H1 (cell line): ENCODE measurements at places on chromosomes 5 and 9. TPM values are rescaled to one million over a fixed set of nuclear protein-coding genes. Genes with fewer than 3 reads are reported as not detected.

- no peak for DNase-seq
Observed at GRCh38 chr5:175335691-175336090, 108.3 kb downstream of the DRD1 start.

GRCh38 chr5:124630767-124631704, 115.4 kb downstream of the ZNF608 start:
- no peak for DNase-seq

Gene PCYOX1L
- total RNA-seq, result 6.8 and 7.9 TPM in 2 replicates

DNA sequence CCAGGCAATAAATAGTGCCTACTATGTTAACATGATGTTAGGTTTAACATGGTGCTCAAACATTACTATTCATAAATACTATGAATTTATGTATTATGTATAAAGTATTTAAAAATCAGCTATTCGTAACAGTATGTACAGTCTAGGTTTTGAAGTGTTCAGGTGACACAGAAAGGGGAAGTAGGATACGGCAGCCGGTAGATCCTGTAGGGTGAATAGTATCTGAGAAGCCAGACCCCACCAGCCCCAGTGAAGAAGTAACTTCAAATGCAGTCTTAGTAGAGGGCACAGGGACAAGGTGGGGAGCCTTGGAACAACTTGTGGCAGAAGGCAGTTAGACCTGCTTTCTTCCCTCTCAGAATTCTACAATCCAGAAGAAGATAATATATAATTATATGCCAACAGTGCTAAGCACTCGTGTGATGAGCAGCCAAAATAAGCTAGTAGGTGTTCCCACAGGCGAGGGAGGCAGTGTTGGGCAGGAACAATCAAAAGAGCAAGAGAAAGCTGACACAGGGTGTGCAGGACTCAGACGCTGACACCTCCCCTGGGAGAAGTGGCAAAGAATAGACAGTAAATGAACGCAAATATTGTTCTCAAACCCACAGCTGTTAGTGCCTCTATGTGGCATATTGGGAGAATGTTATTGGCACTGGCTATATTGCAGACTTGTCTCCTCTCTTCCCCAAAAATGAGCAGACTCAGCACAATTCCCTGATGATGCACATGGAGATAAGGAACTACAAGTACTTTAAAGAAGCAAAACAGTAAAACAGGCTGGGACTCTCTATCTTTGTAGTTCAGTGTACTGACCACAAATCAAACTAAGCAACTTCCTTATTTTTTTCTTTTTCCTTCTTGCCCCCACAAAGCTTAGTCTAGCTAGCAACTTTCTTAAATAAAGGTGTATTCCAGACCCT, 4.6 kb downstream of the ZNF367 start:
- DNase-seq, result no peak

GRCh38 chr5:131180407-131180806, 9.7 kb downstream of the LYRM7 start:
- DNase-seq, result no peak

Gene MOB3B
- total RNA-seq, result 14.9 and 16.1 TPM in 2 replicates

Gene EIF4E1B
- 0.63 and 0.97 TPM in 2 replicates for total RNA-seq

Gene CCL21
- not detected in 2 replicates for total RNA-seq

DNA sequence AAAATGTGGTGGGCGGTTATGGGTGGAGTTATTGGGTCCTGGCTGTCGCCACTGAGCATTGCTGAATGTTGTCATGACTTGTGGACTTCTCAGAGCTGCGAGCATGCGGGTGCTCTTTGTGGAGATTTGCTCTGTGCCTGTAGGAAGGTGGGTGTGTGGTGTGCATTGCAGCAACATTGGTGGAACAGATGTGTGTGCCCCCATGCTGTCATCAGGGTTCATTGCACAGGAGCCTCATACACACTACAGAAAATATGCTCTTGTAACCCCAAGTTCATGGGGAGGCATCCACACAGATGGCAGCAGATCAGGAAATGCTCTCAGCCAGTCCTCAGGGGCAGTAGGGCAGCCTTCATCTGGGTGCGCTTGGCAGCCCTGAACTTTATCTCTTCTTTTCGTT, 55.9 kb upstream of the PHF2 start:
- DNase-seq, result no peak

Gene ZNF346
- 19.9 and 20.2 TPM in 2 replicates for total RNA-seq

Gene SPOCK1
- total RNA-seq, result 14.0 and 18.1 TPM in 2 replicates

GRCh38 chr5:90612919-90613318, 54.3 kb downstream of the ADGRV1 start:
- DNase-seq, result no peak

- no peak for DNase-seq
Observed at GRCh38 chr5:90134892-90135291, 274.7 kb downstream of the CETN3 start.

DNA sequence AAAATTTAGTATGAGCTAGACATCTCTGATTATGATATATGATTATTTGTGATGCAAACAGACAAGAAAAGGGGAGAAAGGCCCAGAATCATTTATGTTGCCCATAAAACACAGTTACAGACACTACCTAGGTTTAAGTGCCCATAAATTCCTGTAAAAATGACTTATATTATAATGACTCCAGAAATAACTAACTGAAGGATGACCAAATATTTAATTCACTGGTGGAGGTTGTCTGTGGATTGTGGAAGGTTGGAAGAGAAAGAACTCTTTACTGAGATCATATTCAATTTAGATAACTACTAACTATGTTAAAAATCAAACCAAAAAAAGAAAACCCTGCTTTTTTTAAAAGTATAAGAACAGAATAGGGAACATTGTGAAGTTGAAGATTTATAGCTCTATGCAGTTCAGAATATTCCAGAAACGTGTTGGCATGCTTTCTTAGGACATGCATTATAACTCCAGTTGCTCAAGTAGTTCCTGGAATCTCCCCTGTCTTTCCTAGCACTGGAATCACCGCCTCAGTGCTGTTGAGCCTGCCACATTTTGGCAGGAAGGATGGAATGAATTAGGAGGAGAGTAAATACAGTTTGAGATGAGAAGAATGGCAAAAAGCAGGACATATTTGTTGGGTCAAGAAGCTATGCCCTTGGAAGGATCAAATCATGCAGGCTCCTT, 72.0 kb upstream of the PAPPA start:
- DNase-seq, result no peak

- no peak for DNase-seq
Observed at GRCh38 chr5:95904827-95905226, 56.8 kb downstream of the ELL2 start.

DNA sequence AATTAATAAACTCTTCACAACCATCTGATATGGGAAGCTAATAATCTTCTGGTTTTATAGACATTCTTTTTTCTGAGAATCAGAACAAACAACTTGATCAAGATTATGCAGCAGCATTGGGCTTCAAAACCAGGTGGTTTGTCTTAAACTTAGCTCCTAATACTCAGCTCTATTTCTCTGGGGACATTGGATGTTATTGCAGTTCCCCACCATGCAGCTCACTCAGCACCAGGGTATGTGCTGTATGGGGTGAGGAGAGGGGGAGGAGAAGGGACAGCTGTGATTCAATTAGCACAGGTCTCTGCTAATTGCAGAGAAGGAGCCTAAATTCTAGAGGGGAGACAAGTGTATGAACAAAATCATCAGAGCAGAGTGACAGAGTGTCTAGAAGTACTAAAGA, 210.7 kb upstream of the TNC start:
- no peak for DNase-seq

GRCh38 chr5:53407373-53407772, 73.1 kb upstream of the FST start:
- no peak for DNase-seq

DNA sequence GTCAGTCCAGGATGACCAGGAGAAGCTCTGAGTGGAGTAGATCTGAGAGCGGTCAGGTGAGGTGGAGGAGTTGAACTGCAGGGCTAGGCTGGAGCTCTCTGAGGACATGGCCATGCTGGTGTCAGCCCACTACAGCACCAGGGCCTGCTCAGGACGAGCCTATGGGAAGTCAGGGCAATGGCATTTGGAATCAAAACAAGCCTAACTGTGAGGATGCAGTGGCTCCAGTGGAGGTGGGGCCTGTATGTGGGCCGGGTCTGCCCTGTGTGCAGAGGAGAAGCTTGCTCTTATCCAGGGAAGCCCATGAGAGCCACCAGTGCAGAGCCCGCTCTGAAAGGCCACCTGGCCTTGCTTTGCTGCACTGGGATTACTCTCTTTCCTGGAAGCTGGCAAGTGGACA, 11.1 kb downstream of the CXCL14 start:
- DNase-seq, result no peak

Gene BTNL9
- total RNA-seq, result 0.65 and 0.89 TPM in 2 replicates

Gene JAKMIP2
- total RNA-seq, result 13.4 and 13.6 TPM in 2 replicates

DNA sequence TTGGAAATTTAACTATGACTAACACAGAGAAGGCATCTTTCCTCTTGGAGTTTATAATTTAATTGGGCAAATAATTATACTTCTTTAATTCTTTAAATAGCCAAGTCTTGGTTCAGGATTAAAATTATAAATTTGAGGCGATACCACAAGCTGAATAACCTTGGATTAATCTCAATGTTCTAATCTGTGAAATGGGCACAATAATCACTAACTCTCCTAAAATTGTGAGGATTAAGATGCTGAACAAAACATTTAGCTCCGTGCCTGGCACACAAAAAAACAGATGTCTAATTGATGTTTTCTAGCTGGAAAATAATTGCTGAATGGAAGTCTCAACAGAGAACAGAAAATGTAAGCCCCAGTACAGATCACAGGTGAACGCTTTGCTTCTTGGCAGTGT, 69.7 kb upstream of the TRIM32 start:
- DNase-seq, result no peak

DNA sequence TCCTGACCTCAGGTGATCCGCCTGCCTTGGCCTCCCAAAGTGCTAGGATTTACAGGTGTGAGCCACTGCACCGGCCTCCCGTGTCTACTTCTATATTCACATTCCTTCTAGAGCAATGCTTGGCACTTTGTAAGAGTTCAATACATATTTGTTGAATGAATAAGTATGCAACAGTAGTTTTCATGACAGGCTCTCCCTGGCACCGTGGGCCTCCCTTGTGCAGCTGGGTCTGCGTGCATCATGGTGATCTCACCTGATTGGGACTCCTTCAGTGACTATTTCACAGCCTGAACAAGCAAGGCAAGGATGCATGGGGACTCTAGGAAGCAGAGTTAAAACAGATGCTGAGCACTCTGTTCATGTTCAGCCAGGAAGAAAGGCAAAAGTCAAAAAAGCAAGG, 6.8 kb upstream of the ZBTB34 start:
- DNase-seq, result peak; percentile 23

GRCh38 chr5:153402550-153402949, 87.9 kb upstream of the GRIA1 start:
- DNase-seq, result no peak

Gene NME5
- total RNA-seq, result 0.63 and 0.89 TPM in 2 replicates

GRCh38 chr9:3784641-3785040, 258.8 kb upstream of the RFX3 start:
- DNase-seq, result no peak

Gene TAF11L10
- not detected in 2 replicates for total RNA-seq
